CD4-positive, alpha-beta T cell treated with Interleukin-1 beta for 1 hour (primary cell): ENCODE measurements at places on chromosomes 7 and 10.

- no peak for DNase-seq
Measured at GRCh38 chr7:34675749-34676374, 17.8 kb downstream of the NPSR1 start.

DNA sequence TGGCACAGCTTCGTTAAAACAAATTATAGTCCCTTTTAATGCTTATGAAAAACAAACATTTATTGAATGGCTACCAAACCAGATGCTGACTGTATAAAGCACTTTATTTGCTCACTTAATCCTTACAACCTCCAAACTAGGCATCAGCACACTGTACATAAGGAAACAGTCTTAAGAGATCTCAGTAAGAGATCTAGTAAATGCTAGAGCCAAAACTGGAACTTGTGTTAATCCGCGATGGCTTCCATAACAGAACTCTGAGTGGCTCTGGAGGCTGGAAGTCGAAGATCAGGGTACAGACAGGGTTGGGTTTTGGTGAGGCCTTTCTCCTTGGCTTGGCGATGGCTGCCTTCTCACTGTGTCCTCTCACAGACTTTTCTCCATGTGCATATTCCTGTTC lies 27.0 kb downstream of the PDZD8 start:
- DNase-seq, result no peak

- no peak for DNase-seq
Measured at GRCh38 chr7:115023219-115023618, 101.3 kb downstream of the MDFIC start.

- DNase-seq, result no peak
Measured at GRCh38 chr10:16792675-16793074, 24.5 kb downstream of the RSU1 start.

DNA sequence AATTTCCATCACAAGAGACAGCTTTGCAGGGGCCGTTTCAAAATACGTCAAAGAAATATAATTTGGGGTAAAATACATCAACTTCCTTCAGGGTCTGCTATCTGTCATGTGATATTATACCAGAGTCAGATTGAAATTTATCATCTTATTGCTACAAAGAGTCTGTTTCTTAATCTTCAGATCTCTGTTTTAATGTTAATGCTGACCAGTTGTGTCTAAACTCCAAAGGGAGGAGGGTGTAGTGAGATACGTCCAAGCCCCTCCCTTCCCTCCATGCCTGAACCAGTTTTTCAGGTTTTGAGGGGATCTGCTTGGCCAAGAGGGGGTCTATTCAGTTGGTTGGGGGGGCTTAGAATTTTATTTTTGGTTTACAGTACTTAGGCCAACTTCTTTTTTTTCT lies 891.6 kb downstream of the GRM8 start:
- no peak for DNase-seq

DNA sequence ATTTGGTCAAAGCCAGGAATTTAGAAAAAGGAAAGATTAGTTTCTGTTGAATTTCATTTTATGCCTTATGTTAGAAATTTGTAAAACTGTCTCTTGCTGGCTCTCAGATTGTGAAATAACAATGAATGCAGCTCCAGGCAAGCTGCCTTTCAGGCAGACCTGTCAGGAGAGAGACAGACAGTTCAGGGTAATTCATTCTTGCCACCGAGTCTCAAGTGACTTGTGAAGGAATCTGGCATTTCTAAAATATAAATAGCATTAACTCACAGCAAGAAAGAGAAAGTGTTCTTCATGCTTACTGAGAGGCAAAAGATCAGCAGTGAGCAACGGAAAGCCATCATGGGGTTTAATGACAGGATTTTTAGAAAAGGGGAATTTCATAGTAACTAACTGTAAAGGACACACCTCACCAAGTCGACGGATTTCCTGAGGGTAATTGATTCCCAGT lies 442.3 kb upstream of the AKR1E2 start:
- DNase-seq, result no peak

DNA sequence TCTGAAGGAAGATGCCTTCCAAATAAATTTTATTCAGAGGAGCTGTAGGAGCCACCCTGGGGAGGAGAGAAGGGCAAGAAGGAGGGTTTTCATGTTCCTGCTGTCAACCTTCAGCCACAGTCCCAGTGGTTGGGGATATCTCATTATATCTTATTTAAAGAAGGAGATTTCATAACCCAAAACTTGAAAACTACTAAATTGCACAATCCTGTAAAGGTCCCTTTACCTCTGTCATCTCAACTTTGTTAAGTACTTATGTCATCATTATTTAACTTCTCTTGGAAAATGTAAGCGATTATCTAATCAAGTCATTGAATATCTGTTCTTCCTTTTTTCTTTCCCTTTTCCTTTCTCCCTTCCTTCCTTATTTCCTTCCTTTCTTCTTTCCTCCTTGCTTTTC lies 794.5 kb upstream of the IGFBP3 start:
- no peak for DNase-seq

DNA sequence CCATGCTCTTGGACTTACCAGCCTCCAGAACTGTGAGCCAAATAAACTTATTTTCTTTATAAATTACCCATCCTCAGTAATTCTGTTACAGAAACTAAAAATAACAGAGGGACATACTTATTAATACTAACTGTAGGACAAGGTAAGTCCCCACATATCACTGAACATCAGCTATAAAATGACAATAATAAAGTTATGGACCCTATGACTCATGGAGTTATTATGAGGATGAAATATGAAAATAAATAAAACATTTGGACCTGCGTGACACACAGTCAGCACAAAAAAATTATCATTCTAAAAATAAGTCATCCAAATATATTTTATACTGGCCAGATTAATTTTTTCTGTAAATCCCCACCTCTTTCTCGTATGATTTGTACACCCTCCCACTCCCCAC lies 34.9 kb upstream of the ELAPOR2 start:
- no peak for DNase-seq

DNA sequence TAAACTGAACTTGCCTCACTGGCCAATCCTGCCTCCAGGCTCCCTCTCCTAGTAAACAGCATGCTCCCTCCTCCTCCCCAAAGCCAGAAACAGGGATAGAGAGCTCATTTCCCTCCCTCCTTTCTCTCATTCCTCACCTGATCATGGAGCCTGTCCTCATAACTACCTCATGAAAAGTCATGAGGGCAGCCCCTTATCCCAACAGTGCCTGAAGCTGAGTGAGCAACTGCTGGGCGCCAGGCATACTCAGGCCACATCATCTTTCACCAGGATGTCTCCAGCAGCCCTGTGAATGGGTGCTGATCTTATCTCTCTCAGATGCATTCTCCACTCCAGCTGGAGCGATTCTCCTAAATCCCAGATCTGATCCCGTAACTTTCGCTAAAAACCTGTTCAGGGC lies 307.2 kb downstream of the PRPF18 start:
- no peak for DNase-seq

DNA sequence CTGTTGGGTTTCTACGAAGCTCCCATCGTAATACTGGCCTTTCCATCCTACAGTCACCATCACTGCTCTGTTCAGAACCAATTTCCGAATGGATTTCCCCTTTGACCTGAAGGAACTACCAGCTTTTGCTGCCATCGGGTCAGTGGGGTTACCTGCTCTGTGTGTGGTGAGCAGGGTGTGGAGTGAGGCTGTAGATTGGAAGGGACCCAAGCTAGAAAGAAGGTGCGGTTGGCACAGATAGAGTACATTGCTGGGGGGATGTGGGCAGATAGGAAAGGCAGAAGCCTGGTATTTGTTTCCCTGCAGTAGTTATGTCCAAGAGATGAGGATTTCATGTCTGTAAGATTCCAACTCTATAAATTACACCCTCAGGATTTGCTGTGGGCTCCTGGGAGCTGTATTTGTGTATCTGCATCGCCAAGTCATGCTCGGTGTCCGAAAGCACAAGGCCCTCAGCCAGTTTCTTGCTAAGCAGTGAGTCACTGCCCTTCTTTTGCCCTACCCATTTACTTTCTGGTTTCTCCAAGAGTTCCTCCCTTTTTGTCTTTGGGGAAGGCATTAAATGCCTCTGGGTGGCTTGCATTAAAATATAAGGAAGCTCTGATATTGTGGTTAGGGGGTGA lies 15.4 kb downstream of the CLCN1 start:
- DNase-seq, result peak; percentile 19

DNA sequence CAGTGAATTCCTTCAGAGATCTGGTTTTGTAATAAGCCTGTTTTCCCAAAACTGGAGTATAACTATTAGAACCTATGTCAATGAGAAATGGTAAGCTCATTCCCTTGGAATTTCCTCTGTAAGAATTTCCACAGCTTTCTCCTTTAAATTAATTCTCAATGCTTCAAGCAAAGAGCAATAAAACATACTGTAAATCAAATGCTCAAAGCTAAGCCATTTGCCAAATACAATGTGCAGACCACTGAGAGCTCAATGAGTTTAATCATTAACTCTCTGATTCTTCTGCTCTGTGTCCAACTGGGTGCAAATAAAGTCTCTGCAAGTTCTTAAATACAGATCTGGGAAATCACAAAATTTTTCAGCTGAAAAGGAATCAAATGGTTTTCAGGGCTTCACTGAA lies 227.6 kb upstream of the IMMP2L start:
- no peak for DNase-seq

DNA sequence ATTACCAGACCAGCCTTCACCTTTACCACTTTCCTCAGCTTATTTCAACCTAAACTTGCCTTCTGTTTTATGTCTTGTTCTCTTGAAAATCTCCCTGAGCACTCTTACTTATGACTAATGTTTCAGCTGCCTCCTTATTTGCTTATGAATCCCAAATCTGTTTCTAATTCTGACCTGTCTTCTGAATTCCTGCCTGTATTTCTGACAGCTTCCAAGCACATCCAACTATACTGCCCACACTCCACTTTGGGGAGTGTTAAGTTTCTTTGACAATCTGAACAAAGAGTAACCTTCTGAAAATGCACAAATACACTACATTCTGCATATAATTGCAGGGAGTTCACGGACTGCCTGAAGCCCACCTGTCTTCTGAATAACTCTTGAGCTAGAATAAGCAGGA lies 48.7 kb downstream of the ARMC3 start:
- DNase-seq, result no peak

- no peak for DNase-seq
Measured at GRCh38 chr7:158397885-158398284, 189.7 kb downstream of the PTPRN2 start.

DNA sequence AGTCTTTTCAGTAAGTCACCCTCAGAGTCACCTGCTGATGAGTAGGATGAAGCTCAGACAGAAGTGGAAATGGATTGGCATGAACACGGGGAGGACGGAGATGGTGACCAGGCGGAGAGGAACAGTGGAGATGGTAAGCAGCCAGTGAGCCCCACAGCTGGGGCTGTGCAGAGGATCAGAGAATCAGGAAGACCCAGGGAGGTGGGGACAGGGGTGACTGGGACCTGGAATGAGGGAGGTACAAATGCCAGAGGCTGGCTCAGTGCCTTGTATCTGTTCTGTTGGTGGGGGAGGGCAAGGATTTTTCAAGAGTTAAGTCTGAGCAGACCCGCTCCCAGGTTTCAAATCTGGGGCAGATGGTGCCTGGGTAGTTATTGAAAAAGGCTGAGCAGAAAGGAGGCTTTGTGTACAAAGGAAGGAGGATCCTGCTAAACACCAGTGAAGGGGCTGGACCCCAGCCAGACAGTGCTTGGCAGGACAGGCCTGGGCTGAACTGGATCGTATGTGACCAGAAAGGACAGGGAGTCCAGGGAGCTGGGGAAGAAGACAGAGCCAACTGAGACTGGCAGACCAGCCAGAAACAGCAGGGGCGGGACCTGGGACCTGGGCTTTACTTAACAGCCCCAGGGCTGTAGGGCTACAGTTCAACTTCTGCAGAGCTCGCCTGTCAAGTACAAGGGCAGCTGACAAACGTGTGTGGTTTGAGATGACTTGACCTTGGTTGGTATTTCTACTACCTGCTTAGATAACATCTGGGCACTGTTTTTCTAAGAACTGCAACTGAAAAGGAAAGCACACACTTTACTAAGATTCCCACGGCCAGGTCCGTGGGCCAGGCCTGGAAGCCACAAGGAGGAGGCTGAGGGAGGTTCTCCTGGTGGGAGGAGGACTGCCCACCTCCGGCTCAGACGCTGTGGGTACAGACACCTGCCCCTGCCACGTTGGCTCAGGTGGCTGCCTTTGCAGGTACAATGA lies 13.2 kb upstream of the FRMPD2 start:
- DNase-seq, result no peak

DNA sequence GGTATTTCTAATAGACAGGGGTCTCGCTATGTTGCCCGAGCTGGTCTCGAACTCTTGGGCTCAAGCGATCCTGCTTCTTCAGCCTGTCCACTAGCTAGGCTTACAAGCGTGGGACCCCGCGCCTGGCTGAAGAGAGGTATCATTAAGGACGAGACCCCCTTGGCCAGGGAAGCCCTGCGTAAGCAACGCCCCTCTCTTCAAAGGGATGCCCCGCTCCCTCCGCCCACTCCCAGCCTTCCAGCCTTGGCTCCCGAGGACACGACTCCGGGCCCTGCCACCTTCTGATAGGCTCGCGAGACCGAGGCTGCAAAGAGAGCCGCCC lies 220 bp upstream of the ZKSCAN5 start:
- DNase-seq, result no peak

DNA sequence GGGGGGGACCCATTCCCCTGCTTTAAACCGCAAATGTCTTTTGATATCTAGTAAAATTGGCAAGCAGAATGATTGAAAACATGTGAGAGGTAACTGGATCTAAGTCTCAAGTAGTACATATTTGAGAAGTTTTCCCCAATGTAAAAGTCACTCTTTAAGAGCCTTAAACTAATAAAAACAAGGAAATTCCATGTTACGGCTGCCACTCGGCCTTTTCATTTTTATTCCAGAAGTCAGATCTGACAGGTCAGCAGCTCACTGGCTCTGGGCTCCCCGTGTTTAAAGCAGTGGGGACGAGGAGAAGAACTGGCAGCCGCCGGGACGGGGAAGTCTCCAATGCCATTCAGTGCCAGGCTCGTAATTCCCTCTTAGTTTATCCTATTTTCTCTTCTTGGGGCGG lies 80.7 kb downstream of the CUX1 start:
- no peak for DNase-seq

- no peak for DNase-seq
Measured at GRCh38 chr10:58440484-58440883, 55.3 kb downstream of the TFAM start.

GRCh38 chr10:101285519-101286070 lies 56.3 kb upstream of the LBX1 start:
- DNase-seq, result no peak

DNA sequence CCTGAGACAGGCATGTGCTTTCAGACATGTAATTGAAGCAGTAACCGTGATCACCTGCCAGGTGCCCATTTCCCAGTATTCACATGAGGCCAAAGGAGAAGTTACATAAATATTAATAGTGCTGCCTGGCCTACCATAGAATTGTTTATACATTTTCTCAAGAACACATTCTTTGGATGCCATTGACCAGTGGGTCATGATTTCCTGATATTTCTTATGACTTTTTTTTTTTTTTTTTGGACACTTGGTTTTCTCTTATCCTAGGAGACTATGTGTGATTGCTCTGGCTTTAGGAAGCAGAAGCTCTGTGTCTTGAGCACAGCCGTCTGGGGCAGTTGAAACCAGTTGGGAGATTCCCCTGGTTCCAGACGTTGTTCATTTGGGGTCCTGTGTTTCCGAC lies 143.9 kb upstream of the NPS start:
- no peak for DNase-seq

- DNase-seq, result peak; percentile 77
Measured at GRCh38 chr10:72340510-72341261, 14.0 kb downstream of the DNAJB12 start.
